ENCODE measurements at places on chromosomes 7 and 10.

GRCh38 chr10:29663718-29664117 lies 28.9 kb upstream of the SVIL start:
- no peak for DNase-seq

GRCh38 chr10:34633374-34633773 lies 181.7 kb downstream of the PARD3 start:
- no peak for DNase-seq

DNA sequence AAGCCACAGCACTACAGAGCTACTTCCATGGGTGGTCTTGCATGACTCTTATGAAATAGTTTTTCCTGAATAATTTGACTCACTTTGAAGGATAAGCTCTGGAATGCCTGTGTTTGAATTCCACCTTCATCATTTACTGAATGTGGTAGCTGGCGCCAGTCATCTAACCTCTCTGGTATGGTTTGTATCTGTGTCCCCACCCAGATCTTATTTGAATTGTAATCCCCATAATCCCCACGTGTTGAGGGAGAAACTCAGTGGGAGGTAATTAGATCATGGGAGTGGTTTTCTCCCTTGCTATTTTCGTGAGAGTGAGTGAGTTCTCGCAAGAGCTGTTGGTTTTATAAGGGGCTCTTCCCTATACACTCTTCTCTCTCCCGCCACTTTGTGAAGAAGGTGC lies 11.2 kb upstream of the SLC13A1 start:
- no peak for DNase-seq

DNA sequence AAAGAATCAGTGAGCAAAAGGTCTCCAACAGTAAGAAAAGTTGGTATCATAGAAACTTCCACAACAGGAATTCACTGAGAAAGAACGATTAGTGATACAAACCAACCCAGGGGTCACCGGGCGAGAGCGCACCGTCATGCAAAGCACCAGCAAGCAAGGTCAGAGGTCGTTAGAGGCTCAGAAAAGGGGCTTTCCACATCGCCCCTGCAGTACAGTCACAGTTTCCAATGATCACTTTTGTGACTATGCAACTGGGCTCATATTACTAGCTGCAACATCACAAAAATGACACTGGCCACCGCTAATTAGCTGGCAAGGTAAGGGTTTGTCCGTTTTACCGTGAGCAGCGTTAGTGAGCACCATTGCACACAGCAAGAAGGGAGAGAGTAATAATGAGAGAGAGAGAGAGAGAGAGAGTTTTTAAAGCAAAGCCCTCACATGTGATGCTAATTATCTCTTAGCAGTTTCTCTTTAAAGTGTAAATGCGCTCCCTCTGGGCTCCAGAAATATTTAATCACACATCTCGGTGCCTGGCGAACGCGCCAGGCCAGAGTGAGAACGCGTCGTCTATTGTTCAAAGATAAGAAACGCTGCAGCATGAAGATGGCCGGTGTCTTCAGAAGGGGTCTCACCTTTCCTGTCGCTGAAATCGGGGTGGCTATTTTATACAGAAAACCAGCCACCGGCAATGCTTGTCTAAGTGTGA lies 237.5 kb downstream of the DNAJB6 start:
- no peak for DNase-seq

All from mucosa of descending colon (tissue), 3 donors.